ENCODE measurements at places on chromosomes 12 and 14.

GRCh38 chr14:101253948-101254347, 307.3 kb upstream of the DIO3 start:
- no peak for DNase-seq

GRCh38 chr14:58666737-58667136, 29.0 kb downstream of the DACT1 start:
- DNase-seq: no peak

GRCh38 chr14:76771437-76771980, 10.2 kb downstream of the VASH1 start:
- no peak for DNase-seq

GRCh38 chr12:87323369-87323768, 705.8 kb downstream of the C12orf50 start:
- no peak for DNase-seq

GRCh38 chr12:45669093-45669492, 60.4 kb upstream of the ARID2 start:
- no peak for DNase-seq

GRCh38 chr12:89690925-89691324, 17.7 kb downstream of the ATP2B1 start:
- DNase-seq: no peak

DNA sequence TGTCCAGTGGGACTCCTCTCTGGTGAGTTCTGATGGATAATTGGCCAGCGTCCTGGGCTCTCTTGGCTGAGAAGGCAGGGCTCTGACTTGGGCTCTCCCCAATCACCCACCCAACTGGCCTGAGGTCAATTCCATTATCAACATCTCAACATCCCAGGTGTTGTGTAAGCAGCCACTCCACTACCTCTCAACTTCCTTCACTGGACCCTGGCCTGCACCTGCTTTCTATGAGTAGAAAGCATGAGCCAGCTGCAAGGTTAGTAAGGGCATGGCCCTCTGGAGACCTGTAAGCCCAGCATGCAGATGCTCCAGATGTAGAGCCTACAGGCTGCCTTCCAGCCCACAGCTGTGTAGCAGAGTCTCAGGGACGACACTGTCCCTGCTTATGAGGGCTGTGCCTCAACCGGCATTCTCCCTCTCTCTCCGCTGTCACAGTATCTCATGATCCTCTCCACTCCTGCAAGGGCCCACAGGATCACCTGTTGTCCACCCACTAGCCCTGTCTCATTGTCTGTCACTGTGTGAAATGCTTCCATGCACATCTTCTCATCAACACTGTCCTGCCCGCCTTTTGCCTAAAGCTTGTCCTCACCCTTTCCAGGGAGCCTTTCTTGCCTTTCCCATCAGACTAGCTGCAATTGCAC, 5.4 kb upstream of the KRT81 start:
- no peak for DNase-seq

DNA sequence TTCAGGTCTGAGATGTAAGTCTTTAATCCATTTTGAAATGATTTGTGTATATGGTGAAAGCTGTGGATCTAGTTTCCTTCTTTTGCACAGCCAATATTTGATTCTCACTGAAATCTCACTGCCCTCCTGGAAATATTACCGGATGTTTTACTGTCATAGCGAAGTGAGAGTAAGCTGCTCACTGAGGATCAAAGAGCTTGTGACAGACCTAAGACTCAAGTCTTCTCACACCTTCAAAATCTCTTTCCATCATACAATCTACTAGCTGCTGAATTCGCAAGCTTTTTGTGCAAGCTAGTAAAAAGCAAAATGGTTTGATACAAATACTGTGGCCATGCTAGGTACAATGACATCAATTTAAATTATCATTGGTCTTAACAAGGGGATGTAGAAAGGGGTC, 3.9 kb downstream of the LRRK2 start:
- DNase-seq: no peak

- DNase-seq: no peak
Observed at GRCh38 chr14:96746101-96746500, 51.1 kb upstream of the VRK1 start.

DNA sequence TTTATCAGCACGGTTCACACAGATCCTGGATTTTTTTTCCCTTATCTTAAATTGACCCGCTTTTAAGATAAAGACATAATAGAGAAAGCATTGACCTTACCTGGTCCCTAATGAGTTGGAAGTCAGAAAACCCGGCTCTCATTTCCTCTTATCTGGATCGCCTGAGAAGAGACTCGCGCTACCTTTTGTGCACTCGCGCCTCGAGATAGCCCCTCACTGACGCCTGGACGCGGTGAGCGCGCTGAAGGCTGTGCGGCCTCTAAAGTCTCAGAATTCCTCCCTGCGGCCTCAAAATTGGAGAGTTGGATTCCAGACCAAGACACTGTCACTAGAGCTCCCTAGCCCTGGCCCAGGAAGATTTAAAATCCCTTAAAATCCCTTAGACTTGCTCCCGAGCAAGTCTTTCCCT, 7.0 kb downstream of the NKX2-1 start:
- DNase-seq: no peak

DNA sequence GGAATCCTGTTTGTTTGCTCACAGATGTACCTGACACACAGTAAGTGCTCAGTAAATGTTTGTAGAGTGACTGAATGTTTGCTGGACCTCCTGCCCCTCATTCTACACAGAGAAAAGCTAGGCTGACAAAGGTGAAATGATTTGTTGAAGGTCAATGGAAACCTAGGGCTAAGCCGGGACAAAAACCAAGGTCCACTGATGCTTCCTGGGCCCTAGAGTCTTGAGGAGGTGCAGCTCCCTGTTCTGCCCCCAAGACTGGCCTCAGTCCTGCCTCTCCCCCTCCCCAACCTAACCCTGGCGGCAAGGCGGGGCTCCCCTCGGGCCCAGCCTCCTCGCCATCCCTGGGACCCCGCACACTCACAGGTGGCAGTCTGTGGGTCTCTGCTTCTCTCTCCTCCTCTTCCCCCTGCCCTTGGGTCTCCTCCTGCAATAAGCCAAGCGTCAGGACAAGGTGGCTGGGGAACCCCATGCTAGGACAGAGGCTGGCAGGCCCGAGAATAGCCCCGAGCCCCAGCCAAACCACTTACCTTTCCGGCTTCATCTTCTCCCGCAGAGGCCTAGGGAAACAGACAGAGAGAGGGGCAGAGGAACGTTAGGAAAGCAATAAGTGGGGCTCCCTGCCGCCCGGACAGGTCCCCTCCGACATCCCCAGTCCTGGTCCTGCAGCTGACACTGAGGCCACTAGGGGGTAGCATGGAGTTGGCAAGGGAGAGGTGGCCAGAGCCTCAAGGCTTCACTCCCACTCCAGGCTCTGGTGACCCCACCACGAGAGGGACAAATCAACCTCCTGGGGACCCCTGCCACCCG, 9.3 kb downstream of the PGF start:
- no peak for DNase-seq

GRCh38 chr14:24312736-24313507, 1.6 kb downstream of the LTB4R start:
- no peak for DNase-seq

- no peak for DNase-seq
Observed at GRCh38 chr14:77043984-77044485, 15.5 kb upstream of the IRF2BPL start.

DNA sequence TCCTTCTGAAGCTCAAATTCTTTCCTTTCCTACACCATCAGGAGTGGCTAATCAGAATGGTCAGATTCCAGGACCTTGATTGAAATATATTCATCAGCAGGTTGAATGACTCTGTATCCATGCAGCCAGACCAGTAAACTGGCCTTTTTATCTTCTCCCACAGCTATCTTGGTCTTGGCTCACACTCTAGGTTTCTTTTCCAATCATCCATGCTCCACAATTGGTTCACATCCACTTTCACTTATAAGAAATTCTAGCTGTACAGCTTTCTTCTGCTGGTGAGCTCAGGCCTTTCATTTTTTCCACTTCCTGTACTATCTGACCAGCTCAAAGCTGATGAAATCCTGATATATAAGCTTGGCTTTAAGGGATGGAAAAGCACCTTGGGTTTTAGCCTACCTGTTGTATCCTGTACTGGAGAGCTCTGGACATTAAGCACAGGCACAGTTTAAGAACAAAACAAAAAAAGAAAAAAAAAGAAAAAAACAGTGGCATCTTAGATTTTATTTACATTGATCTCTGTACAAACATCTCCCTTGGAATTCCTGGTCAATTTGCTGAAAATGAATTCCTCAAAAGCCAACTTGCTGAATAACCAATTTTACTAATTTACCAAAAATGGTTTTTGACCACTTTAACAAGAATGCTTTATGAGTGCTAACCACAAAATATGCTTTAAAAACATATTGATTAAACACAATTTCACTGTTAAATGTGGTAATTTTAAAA, 91.6 kb upstream of the PAWR start:
- DNase-seq: no peak

- no peak for DNase-seq
Observed at GRCh38 chr14:69814397-69814796, 17.4 kb upstream of the SLC10A1 start.

DNA sequence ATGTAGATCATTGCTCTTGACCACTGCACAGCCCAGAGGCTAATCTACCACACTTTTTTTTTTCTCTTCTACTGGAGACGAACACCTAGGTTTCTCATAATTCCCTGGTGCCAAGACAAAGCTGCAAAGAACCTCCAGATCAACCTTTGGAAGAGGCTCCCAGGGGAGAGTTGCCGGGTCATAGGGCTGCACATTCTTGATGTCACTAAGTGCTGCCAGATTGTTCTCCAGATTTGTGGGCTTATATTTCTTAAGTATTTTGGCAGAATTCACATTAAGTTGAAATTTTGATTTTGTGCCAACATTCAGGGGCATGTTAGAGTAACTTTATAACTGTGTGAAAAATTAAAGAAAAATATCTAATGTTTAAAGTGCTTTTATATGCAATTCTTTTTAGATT, 13.5 kb upstream of the PDZRN4 start:
- DNase-seq: no peak

GRCh38 chr14:75724414-75725204, 63.6 kb downstream of the TTLL5 start:
- DNase-seq: no peak

- DNase-seq: no peak
Observed at GRCh38 chr12:69120354-69120753, 119.0 kb upstream of the CPSF6 start.

DNA sequence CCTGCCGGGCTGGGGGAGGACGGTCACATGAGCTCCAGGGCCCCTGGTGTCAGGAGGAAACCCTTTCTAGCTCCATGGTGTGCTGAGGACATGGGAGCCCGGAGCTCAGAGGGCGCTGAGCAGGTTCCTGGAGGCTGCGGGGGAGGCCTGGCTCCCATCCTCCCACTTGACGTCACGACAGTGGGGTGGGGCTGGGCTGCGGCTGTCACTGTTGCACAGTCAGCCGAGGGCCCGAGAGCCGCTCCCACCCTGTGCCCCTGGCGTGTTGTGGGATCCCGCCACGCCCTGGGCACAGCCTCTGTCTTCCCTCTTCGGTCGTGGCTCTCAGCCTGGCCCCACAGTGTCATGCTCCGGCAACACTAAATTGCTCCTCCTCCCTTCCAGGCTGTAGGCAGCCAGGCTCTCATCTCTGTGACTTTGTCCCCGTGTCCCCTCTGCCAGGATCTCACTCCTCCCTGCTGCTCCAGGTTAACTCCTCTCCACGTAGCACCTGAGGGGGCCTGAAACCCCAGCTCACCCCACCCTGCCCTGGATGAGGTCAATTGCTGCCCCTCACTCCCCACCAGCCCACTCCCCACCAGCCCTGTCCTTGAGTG, 33.0 kb downstream of the BEGAIN start:
- peak; percentile 22 for DNase-seq

DNA sequence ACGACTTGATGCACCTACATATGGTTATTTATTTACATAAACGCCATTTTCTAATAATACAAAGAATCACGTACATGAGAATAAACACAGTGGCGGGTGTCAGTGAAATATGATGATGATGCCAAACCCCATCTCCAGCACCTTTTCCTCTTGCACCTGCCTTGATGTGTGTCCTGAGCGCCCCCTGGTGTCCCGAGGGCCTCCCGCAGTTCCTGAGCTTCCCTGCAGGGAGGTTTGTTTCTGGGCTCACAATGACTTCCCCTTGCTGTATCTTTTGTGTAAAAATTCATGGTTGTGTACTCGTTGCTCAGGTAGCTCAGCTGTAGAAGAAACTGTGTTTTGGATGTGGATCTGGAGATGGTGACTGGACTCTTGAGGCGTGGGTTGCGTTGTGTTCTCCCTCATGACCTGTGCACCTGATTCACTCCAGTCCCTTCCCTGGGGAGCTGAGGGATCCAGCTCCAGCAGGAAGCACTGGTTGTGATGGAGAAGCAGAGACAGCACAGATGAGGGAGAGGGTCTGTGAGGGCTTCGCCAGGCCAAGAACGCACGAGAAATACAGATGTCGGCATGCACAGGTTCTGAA, 1037.8 kb downstream of the TMEM121 start:
- no peak for DNase-seq

DNA sequence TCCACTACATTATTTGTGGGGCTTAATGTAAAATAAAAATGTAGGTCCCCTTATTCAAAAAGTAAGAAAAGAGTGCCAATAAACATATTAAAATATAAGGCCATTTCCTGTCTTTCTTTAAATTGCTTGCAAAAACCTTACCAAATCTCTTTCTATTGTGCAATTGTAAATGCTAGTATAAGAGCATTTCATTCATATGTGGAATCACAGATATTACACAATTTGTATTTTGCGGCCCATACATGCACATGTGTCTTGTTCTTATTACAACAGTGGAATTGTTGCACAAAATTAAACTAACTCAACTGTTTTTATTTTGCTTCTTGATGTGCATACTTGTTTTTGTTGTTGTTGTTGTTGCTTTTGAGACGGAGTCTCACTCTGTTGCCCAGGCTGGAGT, 20.1 kb upstream of the CRADD start:
- DNase-seq: no peak

GRCh38 chr12:122858171-122858570, 22.9 kb downstream of the HIP1R start:
- no peak for DNase-seq

GRCh38 chr14:79424462-79424861, 786.8 kb downstream of the DIO2 start:
- DNase-seq: no peak

- no peak for DNase-seq
Observed at GRCh38 chr14:28344381-28344780, 422.2 kb upstream of the FOXG1 start.

GRCh38 chr12:56657416-56658379, 11.9 kb upstream of the ATP5F1B start:
- DNase-seq: no peak

DNA sequence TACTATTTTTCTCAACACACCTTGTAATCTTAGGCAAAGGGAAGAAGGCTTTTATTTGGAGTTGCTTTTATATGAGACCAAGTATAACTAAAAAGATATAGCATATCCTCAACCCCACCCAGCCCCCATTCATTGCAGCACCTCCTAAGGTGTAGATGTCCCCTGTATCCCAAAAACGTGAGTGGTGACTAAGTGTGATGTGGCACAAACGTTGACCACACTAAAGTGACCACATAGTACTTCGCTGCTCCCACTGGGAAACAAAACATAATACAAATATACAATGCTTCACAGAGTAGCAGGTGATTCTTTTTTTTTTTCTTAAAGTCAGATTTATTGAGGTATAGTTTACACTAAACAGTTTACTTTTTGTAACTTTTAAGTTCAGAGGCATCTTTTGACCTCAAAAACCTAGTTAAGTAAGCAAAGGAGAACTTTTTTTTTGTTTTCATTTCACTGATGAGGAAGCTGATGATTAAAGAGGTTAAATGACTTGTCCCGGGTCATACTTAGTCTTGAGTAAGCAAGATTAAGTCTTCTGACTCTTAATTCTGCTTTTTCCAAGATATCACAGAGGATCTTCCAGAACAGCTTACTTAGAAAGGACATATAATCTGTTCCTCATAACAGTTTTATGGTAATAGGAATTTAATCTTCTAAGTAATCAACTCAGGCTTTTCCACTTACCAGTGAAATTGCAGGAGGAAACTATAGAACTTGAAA, 245.2 kb upstream of the PLEKHG7 start:
- DNase-seq: no peak
